ENCODE measurements at places on chromosomes 4 and X. TPM values are rescaled to one million over a fixed set of nuclear protein-coding genes. Genes with fewer than 3 reads are reported as not detected.

DNA sequence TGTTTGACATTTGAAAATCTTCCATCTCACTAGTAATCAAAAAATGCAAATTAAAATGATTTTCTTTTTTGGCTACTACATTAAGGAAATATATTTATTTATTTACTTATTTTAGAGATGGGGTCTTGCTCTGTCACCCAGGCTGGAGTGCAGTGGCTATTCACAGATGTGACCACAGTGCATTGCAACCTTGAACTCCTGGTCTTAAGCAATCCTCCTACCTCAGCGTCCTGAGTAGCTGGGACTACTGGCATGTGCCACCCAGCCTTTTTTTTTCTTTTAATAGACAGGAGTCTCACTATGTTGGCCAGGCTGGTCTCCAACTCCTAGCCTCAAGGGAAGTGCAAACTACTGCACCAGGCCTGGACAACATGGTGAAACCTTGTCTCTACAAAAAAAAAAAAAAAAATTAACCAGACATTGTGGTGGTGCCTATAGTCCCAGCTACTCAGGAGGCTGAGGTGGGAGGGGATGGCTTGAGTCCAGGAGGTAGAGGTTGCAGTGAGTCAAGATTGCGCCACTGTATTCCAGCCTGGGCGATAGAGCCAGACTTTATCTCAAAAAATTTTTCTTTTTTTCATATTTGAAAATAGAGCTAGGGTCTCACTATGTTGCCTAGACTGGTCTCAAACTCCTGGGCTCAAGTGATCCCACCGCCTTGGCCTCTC lies 4.4 kb upstream of the SMIM14 start:
- peaks cover 14% of the 10 kb centered on the region for H3K4me1 ChIP-seq
- no peaks in the 10 kb centered on the region for H3K36me3 ChIP-seq
- no peak overlapping the region for H3K27ac ChIP-seq
- DNase-seq, result no peak
- no peak overlapping the region for H3K4me3 ChIP-seq

DNA sequence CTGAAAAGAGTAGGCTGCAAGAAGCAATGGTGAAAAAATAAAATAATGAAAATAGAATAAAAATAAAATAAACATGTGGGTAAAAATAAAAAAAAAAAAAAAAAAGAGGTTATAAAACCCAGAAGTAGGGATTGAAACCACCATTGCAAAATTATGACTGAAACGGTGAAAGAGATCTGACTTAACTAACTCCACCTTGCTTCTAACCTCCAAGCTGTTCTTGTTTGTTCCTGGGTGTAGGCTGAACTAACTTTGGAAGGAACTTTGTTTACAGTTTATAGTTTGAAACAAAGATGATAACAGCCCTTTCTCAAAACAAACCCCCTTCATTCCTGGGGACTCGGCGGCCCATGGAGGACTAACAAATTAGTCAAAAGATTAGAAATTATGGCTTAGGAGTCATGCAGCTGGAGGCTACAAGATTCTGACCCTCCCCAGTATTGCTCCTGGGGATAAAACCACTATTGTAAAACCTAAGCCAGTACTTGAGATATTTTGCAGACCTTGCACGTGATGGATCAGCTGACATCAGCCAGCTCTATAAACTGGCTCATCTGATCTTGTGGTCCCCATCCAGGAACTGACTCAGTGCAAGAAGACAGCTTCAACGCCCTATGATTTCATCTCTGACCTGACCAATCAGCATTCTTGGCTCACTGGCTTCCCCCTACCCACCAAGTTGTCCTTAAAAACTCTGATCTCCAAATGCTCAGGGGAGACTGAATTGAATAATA lies 30.4 kb downstream of the DDX60L start:
- H3K4me3 ChIP-seq, result no peak overlapping the region
- no peaks in the 10 kb centered on the region for H3K4me1 ChIP-seq
- H3K27ac ChIP-seq, result no peak overlapping the region
- DNase-seq, result no peak

DNA sequence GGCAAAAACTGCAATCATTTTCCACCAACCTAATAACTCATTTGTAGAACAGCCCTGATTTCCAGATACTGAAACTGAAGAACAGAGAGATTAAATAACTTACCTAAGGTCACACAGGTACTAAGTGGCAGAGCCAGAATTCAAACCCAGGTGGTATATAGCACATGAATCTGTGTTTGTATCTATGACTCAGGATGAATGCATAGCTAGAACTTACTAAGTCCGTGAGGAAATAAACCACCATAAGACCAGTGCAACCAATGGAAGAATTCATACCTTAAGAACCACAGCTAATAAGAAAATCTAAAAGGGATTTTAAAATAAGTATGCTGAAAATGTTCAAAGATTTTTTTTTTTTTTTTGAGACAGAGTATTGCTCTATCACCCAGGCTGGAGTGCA lies 1.5 kb upstream of the PLAC1 start:
- no peak overlapping the region for H3K4me3 ChIP-seq
- no peaks in the 10 kb centered on the region for H3K27me3 ChIP-seq
- DNase-seq, result no peak
- no peaks in the 10 kb centered on the region for H3K4me1 ChIP-seq
- H3K27ac ChIP-seq, result no peak overlapping the region

DNA sequence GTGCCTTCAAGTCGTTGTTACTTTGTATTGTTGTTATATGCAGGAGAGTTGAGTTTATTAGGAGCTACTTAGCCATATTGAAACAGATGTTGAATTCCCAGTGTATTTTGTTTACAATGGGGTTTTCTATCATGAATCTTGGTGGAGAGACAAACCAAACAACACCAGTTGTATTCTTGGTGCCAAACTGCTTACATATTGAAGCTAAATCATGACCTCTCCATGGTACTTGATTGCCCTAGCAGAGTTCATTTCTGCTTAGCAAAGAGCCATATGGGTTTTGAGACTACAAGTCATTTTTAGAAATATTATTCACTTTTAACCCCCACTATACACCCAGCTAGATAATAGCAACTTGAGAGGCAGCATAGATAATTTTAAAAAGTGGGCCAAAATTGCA lies 85.4 kb downstream of the ADGRG4 start:
- no peaks in the 10 kb centered on the region for H3K36me3 ChIP-seq
- H3K27me3 ChIP-seq, result peaks cover 24% of the 10 kb centered on the region
- no peak overlapping the region for H3K27ac ChIP-seq
- DNase-seq, result no peak

DNA sequence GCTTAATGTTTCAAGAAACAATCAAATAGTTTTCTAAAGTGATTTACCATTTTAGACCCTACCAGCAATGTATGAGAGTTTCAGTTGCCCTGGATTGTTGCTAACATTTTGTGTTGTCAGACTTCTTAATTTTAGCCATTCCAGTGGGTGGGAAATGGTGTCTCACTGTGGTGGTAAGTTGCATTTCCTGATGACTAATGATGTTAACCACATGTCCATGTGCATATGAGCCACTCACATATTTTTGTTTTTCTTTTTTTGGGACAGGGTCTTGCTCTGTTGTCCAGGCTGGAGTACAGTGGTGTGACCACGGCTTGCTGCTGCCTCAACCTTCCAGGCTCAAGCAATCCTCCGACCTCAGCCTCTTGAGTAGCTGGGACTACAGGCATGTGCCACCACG lies 48.3 kb downstream of the MED28 start:
- peaks cover 34% of the 10 kb centered on the region for H3K4me1 ChIP-seq
- no peak for DNase-seq
- no peaks in the 10 kb centered on the region for H3K36me3 ChIP-seq
- H3K4me3 ChIP-seq, result no peak overlapping the region
- no peak overlapping the region for H3K27ac ChIP-seq

DNA sequence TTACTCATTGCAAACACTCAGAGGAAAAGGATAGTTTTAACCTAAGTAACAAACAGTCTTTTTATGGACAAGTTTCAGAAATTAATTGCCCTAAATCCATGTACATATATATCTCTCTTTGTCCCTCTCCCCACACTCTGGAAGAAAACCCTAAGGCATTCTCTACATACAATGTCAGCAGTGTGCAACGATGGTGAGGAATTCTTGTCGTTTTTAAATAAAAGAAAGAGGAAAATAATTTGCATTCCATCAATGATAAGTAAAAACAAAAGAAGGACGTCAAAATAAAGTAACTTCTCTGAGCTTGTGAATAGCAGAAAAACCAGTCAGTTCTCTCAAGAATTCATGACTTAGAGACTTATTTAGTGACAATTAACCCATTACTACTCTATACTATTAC lies 550.5 kb upstream of the DIPK2B start:
- peak overlapping the region; percentile 23 for H3K27ac ChIP-seq
- H3K4me1 ChIP-seq, result peaks cover 6% of the 10 kb centered on the region
- no peak for DNase-seq
- H3K27me3 ChIP-seq, result no peaks in the 10 kb centered on the region
- H3K4me3 ChIP-seq, result no peak overlapping the region

DNA sequence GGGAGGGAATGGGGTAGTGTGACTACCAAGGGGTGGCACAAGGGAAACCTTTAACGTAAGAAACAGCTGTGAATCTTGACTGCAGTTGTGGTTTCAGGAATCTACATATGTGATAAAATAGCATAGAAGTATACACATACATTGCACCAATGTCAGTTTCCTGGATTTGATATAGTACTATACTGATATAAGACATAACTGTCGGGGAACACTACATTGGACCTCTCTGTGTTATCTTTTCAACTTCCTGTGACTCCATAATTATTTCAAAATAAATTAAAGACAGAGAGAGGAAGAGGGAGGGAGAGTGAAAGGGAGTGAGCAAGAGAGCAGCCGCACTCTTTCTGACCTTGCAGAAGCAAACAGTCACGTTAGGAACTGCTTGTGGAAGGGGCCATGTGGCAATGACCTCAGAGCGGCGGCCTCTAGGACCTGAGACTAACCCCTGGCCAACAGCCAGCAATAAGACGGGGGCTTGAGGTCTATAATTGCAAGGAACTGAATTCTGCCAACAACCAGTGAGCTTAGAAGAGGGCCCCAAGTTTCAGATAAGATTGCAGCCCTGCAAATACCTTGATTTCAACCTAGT lies 47.4 kb downstream of the NALF2 start:
- peaks cover 5% of the 10 kb centered on the region for H3K27me3 ChIP-seq
- H3K4me3 ChIP-seq, result no peak overlapping the region
- H3K36me3 ChIP-seq, result no peaks in the 10 kb centered on the region
- no peak overlapping the region for H3K27ac ChIP-seq
- no peak for DNase-seq

GRCh38 chr4:81466841-81467671 lies 4.7 kb downstream of the RASGEF1B start:
- H3K36me3 ChIP-seq, result peaks cover 8% of the 10 kb centered on the region
- peak; percentile 63 for DNase-seq
- H3K27ac ChIP-seq, result peak overlapping the region; percentile 88
- no peaks in the 10 kb centered on the region for H3K27me3 ChIP-seq
- peaks cover 74% of the 10 kb centered on the region for H3K4me1 ChIP-seq

DNA sequence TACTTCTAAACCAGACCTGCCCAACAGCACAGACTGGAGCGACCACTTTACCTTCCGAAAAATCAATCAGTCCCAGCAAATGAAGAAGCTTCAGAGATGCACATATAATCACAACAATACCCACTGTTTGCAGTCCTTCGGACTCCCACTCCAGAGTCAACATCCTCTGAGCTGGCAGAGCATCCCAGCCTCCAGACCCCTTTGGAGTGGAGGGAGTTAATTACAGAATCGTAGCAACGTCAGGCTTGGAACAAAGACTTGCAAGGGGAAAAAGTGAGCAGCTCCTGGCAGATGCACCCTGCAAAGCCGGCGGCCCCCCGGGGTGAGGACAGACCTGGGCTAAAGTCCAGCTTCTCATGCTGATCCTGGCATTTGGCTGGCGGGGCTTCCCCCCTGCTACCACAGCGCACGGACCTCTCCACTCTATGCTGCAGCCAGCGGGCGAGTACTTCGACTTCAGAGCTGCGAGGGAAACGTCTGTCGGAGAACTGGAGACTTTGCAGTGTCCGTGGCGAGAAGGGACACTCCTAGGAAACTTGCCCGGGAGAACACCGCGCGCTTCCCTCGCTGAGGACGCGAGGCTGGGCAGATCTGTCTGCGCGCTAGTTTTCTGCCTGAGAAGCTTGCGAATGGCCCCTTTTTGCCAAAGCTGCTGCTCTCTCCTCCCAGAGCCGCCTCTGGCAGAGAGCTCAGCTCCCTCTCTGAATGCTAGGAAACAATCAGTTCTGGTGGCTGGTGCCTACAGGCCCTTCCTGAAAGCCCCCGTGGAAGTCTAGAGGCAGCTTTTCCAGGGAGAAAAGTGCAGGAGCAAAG lies 283.7 kb downstream of the PACRGL start:
- no peaks in the 10 kb centered on the region for H3K4me1 ChIP-seq
- no peaks in the 10 kb centered on the region for H3K27me3 ChIP-seq
- H3K36me3 ChIP-seq, result no peaks in the 10 kb centered on the region
- H3K4me3 ChIP-seq, result no peak overlapping the region

- H3K36me3 ChIP-seq, result peaks cover 8% of the 10 kb centered on the region
- H3K27ac ChIP-seq, result no peak overlapping the region
- H3K4me1 ChIP-seq, result peaks cover 41% of the 10 kb centered on the region
These were observed 88.2 kb upstream of the RPL34 start for GRCh38 chr4:108532187-108532586.

DNA sequence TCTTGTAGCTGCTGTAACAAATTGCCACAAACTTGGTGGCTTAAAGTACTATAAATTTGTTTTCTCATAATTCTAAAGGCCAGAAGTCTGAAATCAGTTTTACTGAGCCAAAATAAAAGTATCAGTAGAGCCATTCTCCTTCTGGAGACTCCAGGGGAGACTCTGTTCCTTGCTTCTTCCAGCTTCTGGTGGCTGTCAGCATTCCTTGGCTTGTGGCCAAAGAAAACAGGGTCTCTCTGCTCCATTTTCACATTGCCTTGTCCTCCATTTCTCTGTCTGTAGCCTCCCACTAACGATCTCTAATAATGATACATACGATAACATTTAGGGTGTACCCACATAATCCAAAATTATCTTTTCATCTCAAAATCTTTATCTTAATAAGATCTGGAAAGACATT lies 200.4 kb downstream of the MAB21L2 start:
- H3K4me3 ChIP-seq, result no peak overlapping the region
- H3K27ac ChIP-seq, result no peak overlapping the region
- no peak for DNase-seq
- H3K4me1 ChIP-seq, result no peaks in the 10 kb centered on the region

DNA sequence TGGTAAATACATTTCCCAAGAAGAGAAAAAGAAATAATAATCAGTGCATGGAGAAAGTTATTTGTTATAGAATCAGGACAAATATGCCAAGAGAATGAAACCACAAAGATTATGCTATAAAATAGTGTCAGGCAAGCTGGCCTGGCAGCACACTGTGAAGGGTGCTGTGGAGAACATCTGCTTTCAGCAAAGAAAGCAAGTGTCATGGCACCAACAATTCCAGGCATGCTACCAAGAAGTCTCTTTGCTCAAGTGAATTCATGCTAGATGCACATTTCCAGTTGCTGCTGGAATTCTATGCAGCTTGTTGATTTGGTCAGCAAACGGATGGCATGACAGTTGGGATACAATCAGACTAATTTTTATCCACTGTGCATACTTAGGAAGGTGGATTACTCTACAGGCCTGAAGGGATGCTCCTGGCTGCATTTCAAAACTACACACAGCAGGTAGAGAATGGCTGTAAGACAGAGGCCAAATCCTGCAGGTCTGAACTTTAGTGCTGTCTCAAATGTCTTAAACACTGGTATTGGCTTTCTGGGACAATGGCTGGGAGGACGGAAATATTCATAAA lies 154.6 kb upstream of the FAT1 start:
- no peak for DNase-seq
- H3K27me3 ChIP-seq, result no peaks in the 10 kb centered on the region
- H3K4me3 ChIP-seq, result no peak overlapping the region
- H3K4me1 ChIP-seq, result no peaks in the 10 kb centered on the region
- no peak overlapping the region for H3K27ac ChIP-seq

- H3K27ac ChIP-seq, result no peak overlapping the region
- peaks cover under 1% of the 10 kb centered on the region for H3K36me3 ChIP-seq
- peaks cover 15% of the 10 kb centered on the region for H3K4me1 ChIP-seq
- peak; percentile 54 for DNase-seq
These were observed 60.8 kb downstream of the ZNF732 start for GRCh38 chr4:244471-244870.

Gene RTL9
- polyA plus RNA-seq, result not detected

Gene TNMD
- polyA plus RNA-seq, result not detected

Gene UVSSA
- polyA plus RNA-seq, result 4.0 TPM

Gene P2RY4
- polyA plus RNA-seq, result not detected

Data from naive B cell (primary cell).